ENCODE measurements at places on chromosomes 11 and 22.

GRCh38 chr11:65221026-65221425, 39.3 kb downstream of the CAPN1 start:
- no peak for DNase-seq

DNA sequence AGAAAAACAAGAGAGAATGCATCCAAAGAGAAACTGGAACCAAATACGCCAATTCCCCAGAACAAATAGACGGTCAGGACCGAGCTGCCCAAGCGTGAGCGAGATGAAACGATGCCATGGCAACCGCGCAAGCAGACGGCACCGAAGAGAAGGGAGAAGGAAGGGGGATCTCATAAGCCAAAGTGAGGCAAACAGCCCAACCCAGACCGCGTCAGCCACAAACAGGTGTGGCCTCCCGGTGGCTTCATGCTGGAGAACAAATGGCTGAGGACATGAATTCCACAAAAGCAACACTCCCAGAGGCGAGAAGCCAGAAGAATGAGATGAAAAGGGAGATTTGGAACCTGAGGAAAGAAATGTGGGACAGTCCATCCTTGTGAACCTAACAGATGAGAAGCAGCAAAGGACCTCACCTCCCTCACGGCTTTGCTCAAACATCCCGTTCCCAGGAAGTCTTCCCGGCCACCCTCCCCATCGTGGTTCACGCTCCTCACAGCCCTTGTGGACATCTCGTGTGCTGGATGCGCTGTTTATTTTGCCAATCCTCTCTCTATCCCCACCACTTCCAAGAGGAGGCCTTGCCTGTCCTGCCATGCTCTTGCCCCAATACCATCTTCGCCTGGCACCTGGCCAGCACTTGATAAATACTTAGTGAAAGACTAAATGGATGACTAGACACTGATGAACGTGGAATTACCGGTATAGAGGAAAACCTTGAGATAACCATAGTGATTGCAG, 89.1 kb upstream of the RTL6 start:
- no peak for DNase-seq

GRCh38 chr11:31045335-31045734, 324.2 kb downstream of the DCDC1 start:
- no peak for DNase-seq

GRCh38 chr11:4203603-4204360, 109.2 kb downstream of the RRM1 start:
- no peak for DNase-seq

- no peak for DNase-seq
These were observed 11.9 kb downstream of the RIC3 start for GRCh38 chr11:8156877-8157276.

DNA sequence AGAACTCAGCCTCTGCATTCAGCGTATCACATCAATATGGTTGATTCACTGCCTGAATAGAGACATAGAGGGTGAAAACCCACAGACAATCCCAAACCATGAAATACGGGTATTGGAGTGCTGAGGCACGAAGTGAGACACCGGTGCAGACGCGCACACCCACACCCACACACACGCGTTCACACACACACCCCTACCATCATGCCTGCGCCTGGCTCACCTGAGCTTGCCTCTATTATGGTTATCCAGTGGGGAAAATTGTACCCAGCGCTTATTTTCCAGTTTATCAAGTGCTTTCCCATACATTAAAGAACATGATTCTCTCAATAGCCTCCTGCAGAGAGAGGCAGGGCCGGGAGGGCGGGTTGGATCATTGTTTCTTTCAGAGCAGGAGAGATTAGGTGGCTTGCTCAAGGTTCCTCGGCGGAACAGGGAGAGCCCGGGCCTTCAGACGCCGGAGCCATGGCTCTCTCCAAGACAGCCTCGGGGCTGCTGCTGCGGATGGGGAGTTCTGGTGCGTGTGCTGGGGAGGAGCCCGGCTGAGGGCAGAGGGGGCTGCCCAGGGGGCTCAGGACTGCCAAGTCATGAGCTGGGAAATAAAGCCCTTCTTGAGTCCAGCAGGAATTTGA, 78.9 kb upstream of the THY1 start:
- no peak for DNase-seq

GRCh38 chr22:35124691-35125219, 58.8 kb downstream of the ISX start:
- no peak for DNase-seq

DNA sequence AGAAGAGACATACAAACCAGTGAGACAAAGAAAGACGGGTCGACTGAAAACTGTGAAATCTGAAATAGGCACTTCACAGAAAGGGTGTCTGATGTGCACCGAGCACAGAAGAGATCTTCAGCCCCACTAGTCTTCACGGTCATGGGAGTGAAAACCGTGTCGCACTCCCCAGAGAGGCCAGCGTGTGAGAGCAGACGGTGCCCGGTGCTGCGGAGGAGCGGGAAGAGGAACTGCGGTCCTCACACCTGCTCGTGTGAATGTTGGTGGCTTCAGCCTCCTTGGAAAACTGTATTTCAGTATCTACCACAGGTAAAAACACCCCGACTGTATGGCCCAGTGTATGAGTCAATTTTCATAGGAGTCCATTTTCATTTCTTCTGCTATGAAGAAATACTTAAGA, 382.9 kb downstream of the BRD1 start:
- DNase-seq: no peak

DNA sequence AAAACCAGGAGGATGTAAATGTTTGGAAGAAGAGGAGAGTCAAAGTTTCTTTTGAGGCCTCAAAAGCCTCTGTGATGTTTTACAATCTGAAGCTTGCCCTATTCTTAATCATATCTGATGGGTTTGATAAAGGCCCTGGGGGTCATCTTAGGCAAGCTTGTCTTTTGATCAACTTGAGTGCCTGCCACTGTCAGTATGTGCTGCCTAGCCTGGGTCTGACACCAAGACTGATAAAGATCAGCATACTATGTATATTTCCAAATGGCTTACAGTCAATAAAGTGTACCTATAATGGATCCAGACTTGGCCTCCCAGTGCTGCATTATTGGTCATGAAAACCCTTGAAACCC, 12.7 kb downstream of the EHF start:
- DNase-seq: no peak

DNA sequence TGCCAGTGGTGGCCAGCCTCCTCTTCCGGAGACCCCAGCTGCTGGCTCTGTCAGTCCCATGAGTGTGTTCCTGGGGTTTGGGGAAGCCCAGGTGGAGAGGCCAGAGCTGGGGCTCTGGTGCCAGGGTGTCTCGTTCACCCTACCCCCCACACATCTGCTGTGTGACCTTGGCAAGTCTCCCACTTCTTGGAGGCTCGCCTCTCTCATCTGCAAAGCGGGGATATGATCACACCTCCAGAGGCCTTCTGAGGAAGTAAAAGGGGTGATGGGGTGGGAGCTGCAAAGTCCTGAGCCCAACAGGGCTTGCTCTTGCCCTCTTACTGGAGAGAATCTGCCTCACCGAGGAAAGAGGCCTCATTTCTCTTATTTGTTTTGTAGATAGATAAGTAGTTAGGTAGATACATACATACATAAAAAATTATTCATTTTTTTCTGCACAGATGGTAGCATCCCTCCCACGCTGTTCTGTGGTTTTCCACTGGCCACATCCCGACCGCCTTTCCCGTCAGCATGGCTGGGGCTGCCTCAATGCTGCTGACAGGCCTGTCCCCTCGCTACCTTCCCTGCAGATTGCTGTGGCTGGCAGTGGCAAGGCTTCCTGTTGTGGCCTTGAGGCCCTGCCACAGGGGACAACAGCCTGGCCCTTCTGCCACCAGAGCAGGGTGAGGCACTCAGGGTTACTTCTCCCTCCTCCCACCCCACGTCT, 23.9 kb downstream of the MYO7A start:
- DNase-seq: no peak

DNA sequence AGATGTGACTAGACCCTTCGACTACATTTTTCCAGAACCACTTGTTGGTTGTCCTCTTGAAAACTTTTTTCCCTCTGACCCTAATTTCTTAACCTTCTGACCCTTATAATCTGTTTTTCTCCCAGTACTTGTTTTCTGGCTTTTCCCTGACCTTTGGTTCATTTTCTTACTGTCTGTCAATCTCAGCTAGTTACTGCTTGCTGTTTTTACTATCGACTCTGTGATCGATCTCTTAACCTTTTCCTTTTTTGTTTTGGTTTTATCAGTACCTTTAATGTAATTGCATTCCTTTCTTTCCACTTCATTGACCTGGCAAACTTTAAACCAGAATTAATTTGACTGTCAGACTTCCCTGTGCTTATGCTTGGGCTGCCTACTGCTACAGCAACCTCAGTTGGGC, 92.8 kb downstream of the DDX10 start:
- no peak for DNase-seq

DNA sequence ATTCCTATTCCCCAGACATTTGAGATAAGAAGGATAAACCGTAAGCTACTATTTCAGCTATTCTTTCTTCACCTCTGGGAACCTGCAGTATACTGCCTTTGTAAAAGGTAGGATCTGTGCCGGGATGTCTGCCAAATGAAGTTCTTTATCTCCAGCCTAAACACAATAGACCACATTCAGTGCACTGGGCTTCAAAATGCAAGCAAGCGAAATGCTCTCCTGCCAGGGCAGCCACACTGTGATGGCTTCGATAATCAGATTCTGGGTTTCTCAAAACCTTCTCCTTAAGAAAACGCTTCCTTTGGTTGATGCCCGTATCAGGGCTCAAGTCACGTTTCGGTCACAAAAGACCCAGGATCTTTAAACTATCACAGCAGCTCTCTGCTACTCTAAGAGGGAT, 299.5 kb upstream of the B3GAT1 start:
- DNase-seq: no peak

DNA sequence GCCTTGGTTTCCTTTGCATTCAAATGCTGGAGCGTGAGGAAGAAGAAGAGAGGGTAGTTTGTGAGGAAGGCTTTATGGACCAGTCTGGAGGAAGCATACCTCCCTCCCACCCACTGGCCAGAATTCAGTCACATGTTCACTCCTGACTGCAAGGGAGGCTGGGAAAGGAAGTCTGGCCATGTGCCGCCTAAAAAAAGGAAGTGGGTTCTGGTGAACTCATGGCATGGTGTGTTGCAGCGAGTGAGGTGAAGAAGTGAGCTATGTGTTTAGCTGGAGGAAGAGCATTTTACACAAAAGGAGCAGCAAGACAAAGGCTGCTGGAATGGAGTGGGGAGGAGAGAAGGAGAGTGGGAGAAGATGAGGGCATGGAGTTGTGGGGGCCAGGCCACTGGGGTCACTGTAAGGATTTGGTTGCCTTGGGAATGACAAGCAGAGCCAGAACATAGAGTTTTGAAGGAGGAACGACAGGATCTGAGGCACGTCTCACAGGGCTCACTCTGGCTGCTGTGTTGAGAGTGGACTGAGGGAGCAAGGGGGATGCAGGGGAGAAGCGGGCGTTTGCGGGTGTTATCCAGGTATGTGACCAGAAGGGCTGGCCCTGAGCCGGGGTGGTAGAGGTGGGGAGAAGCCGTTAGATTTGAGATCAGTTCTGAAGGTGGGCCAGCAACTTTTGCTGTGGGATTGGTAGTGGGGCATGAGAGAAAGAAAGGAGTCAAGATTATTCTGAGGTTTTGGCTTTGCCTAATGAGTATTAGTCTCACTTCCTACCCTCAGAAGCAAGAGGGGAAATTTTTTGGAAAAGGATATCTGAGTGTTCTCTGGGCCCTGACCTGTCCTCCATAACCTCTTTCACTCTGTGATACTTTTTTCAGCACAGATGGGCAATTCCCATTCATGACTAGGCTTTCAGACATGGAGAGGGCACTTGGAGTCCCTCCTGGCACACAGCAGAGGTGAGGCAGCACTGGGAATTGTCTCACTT, 26.4 kb downstream of the BMAL1 start:
- no peak for DNase-seq

DNA sequence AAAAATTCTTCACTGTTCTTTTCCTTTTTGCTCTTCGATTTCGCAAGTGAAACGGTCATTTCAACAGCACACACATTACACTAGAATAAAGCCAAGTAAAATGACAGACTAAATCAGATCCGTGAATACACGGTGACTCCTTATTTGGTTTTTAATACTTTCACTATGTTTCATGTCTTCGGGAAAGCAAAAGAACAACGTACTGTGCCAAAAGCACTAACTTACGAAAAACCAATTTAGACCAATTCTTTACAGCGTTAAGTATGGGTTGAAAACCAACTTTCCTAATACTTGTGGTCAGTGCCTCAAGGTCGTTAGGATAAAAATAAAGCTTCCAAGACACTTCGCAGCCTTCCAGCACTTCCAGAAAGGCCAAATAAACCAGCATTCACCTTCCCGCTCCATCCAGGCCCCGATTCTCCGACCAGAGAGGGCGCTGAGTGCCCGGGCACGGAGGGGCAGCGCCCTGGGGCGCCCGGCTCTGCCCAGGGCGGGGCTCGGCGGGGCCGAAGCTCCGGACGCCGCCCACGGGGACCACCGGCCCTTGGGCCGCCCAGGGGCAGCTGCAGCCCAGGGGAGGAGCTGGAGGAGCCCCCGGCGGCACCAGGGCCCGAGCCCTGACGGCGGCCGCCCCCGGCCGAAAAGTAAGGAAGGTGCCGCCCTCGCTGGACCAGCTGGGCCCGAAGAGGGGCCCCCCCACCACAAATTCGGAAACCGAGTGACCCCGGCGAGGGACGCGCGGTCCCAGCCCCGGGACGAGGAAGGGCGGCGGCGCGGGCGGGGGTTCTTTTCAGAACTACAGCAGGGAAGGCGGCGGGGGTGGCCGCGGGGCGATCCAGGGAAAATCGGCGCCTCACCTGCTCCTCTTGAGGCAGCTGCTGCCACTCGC, 499 bp downstream of the ATL3 start:
- DNase-seq: no peak

DNA sequence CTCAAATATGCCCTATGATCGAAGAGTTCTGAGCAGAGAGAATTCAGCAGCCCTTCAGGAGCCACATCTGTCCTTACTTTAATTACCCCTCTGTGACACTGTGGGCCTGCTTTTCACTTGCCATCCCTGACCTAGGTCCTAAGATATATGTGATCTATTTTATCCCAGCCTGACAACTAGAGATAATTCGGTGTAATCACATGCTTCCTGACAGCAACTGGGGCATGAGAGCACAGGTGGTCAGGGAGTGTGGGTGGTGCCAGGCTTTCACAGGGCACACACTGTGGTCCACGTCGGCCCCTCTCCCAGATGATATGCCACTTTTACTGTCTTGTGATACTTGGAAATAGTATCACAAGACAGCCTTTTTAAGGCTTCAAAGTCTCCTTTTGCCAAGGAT, 3.9 kb downstream of the TUBA8 start:
- no peak for DNase-seq

All from GM12864 (cell line).